ENCODE measurements at places on chromosomes 2 and 18. TPM values are rescaled to one million over a fixed set of nuclear protein-coding genes. Genes with fewer than 3 reads are reported as not detected.
A peak's percentile ranks its signal among the peaks of the same experiment; 100 is the strongest.

C2orf78 gene
- polyA plus RNA-seq = not detected

SLC8A1 gene
- 2.7 TPM for polyA plus RNA-seq

ZSWIM2 gene
- not detected for polyA plus RNA-seq

PLEK gene
- polyA plus RNA-seq = 0.28 TPM

DNA sequence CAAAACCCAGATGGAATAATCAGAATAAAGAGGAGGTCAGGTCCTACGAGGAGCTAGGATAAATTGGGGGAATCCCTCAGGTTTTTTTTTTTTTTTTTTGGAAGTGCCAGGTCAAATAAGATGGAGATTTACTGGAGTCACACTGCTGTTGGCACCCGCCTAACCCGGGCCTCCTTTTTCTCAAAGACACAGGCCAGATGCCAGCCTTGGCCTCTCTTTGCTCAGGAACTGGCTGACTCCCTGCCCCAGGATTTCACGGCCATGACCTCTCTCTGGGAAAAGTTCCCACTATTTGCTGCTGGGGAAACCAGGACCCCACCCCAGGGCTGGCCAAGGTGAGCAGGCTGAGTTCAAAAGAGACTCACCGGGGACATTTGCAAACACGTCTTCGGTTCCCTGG, 2.5 kb downstream of the CD8A start:
- DNase-seq = no peak

DNA sequence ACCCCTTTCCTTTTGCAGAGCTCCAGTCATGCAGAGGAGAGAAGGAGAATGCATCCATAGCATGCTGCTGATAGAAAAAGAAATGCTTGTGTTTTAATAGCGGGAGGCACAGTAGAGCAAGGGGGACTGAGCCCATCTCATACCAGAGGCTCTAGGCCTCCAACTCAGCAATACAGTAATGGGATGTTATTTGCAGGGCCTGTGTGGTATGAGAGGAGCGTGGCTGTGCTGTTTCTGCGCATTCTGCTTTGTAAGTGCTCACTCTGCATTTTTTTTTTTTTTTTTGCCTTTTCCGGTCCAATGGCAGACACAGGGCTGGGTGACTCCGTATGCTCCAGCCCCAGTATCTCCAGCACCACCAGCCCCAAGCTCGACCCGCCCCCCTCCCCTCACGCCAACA, 200.0 kb downstream of the GBX2 start:
- DNase-seq = no peak

DNA sequence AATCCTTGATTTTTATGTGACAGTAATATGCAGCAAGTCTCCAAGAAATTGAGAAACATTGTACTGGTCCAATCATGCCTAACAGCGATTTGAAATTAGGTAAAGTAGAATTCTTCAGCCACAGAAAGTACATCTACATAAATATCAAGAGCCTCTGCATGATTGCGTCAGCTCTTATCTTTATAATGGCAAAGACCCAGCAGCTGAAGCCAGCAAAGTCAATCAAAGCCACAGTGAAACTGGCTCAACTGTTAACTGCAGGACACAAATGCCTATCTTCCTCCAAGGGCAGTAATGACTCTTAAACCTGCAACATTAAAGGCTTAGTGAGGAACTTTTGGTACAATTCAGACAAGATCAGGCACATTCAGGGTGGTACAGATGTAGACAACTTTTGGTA, 102.5 kb downstream of the BARD1 start:
- DNase-seq = no peak

DNA sequence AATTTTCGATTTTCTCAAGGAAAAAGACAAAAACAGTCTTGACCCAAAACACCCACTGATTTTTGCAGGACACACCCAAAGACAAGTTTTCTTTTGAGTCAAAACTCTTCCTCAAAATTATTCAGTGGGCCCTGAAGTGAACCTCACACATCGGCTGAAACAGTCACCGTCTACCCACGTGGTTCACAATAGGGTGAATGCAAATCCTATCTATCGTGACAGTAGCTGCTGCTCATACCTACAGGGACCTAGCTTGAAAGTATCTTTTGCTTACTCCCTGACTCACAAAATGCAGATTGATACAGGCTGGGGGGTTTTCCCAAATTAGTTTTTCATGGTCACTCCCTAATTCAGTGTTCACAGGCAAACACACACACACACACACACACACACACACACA, 10.7 kb upstream of the CD226 start:
- DNase-seq = no peak

- DNase-seq = no peak
Observed at GRCh38 chr18:69968039-69968438, 20.4 kb upstream of the CD226 start.

- no peak for DNase-seq
Observed at GRCh38 chr2:206855585-206856433, 83.5 kb upstream of the CPO start.

DNA sequence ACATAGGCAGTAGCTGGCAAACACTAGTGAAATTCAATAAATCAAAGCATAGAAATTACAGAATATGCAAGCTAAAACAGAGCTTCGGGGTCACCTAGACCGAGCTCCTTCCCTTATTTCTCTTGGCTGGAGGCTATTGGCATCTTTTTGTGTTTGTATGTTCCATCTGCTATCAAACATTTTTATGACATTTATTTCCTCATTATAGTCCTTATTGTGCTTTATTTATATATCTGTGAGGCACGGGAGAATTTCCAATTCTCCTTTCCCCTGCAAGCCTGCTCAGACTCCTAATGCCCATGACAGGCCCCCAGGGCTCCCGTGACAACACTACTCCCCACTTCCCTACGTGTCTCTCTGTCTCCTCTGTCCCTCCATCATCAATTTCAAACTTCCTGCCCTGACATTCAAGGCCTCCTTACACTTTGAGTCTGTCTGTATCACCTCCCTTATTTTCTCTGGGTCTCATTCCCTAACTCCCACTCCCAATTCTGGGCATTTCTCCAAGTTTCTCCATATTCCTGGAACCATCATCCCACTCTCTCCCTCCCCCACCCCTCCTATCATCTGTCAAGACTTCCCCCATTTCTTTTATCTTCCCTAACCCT, 316.9 kb downstream of the OSR1 start:
- no peak for DNase-seq

GRCh38 chr2:237864940-237865622, 5.7 kb downstream of the RAMP1 start:
- peak; percentile 38 for DNase-seq

GRCh38 chr2:181680055-181680936, at the start of gene NEUROD1:
Gene NEUROD1 (minus strand): TSS chr2:181680517. CDS start chr2:181678860, 1,657 bp downstream.
- DNase-seq = no peak

DNA sequence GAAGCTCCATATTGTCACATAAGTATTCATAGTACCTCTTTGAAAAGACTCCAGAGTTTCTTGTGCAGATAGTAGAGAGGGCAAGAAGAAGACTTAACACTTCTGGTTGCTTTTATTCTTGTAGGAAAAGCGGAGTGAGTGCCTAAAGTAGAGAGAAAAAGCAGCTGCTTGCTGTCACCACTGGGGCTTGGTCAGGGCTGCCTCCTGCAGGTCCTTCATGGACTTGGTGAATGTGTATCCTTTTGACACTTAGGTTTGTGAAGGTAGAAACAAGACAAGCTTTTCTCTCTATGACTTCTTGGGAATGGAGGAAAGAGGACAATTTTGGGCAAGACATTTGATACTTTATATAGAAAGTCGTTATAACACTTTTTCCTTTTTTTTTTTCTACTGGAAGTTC, 312.8 kb upstream of the FANCL start:
- DNase-seq = no peak

Data from keratinocyte (primary cell).